Endothelial cell (in vitro differentiated cells): ENCODE measurements at places on chromosomes 16 and 17.

DNA sequence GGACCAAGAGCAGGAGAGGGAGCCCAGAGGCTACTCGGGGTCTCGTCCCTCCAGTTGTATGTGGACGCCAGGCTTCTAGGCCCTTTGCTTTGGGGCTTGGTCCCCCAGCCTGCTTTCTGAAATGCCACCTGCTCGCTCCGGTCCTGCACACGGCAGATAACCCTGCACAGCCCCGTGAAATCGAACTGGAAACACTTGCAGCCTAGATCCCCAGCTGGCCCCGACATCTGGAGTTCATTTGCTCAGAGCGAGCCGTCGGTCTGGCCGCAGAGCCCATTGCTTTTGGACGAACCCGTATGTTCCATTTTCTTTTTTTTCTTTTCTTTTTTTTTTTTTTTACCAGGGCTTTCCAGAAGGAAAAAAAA lies 22.9 kb downstream of the C1QTNF1 start:
- no peak for DNase-seq

GRCh38 chr16:84082835-84083569 lies 33.7 kb downstream of the MBTPS1 start:
- DNase-seq, result no peak

DNA sequence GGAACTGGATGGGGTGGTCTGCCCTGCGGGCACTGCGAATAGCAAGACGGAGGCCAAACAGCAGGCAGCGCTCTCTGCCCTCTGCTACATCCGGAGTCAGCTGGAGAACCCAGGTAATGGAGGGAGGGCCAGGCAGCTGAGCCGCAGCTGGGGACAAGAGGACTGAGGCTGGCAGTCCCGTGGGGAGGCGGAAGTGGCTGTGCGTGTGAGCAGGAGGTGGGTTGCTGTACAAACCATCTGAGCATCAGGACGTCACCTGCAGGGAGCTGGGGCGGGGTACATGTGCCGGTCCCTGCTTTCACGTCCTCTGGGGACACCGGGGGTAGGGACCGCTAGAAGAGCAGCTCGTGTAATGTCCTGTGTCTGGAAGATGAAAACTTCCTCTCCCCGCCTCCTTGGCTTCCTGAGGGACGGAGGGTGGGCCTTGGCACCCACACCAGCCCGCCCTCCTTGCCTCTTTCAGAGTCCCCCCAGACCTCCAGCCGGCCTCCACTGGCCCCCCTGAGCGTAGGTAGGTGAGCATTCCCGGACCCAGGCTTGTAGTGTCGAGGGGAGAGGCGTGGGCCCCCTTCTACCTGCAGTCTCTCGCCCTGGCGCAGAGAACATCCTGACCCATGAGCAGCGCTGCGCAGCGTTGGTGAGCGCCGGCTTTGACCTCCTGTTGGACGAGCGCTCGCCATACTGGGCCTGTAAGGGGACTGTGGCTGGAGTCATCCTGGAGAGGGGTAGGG lies 3.7 kb downstream of the ADAD2 start:
- no peak for DNase-seq

GRCh38 chr17:74733365-74734122 lies 3.5 kb upstream of the RAB37 start:
- DNase-seq, result no peak

DNA sequence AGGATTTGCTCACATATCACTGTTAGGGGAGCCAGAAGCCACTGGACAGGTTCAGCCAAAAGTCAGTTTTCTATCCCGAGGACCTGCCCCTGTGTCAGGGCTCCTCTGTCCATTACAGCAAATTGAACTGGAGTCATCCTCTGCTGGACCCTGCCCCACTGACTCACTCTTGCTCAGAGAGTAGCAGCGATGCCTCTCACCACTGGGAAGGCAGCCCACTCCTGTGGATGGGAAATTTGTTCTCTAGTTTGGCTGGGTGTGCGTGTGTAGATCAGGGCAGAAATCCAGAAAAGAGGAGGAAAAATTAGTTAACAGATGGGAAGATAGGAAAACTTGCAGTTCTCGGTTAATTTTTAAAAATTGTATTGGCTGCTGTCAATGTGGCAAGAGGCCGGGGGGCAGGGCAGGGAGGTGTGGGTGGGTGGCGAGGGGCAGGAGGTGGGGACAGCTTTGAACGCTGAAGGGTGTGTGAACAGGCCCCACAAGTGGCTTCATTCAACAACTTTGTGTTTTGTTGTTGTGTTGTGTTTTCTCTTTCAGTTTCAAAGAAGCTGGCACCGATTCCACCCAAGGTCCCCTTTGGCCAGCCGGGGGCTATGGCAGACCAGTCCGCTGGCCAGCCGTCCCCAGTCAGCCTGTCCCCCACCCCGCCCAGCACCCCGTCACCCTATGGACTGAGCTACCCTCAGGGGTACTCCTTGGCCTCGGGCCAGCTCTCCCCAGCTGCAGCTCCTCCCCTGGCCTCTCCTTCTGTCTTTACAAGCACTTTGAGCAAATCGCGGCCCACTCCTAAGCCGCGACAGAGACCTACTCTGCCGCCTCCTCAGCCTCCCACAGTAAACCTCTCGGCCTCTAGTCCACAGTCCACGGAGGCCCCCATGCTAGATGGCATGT lies 33.6 kb downstream of the ELAC2 start:
- no peak for DNase-seq

GRCh38 chr17:72747501-72747900 lies 345.0 kb downstream of the SLC39A11 start:
- no peak for DNase-seq

- no peak for DNase-seq
These were observed 1.2 kb upstream of the FAM222B start for GRCh38 chr17:28843816-28844148.

GRCh38 chr16:84774810-84775209 lies 45.0 kb upstream of the CRISPLD2 start:
- DNase-seq, result no peak

DNA sequence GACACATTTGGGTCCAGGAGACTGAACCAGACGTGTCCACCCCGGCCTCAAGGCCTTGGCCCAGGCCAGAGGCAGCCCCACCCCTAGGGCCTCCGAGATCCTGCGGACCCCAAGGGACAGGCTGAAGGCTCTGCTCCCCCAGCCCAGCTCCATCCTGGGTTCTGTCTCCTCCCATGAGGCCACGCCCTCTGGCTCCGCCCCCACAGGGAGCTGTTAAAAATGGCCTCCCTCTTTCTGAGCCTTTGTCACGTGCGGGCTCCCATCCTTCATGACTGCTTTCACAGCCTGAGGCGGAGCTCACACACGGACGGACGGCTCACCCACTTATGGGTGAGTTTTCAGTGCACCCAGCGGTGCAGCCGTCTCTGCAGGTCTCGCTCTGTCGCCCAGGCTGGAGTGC lies 6.5 kb upstream of the CACNA1H start:
- no peak for DNase-seq
